ENCODE measurements at places on chromosomes 6 and 20.

- no peak for DNase-seq
Observed at GRCh38 chr6:161161889-161162624, 111.8 kb downstream of the AGPAT4 start.

DNA sequence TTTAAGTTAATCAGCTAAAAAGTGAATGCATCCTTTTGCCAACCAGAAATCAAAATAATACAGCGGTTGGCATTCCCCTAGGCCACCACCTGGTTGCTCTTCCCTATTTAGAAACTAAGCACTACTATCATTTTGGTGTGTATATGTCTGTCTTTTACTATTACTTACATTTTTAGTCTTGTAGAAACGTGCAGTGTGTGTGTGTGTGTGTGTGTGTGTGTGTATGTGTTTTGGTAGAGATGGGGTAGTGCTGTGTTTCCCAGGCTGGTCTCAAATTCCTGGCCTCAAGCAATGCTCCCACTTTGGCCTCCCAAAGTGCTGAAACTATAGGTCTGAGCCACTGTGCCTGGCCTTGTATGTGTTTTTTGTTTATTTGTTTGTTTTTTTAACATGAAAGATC lies 27.4 kb downstream of the MYO6 start:
- no peak for DNase-seq

DNA sequence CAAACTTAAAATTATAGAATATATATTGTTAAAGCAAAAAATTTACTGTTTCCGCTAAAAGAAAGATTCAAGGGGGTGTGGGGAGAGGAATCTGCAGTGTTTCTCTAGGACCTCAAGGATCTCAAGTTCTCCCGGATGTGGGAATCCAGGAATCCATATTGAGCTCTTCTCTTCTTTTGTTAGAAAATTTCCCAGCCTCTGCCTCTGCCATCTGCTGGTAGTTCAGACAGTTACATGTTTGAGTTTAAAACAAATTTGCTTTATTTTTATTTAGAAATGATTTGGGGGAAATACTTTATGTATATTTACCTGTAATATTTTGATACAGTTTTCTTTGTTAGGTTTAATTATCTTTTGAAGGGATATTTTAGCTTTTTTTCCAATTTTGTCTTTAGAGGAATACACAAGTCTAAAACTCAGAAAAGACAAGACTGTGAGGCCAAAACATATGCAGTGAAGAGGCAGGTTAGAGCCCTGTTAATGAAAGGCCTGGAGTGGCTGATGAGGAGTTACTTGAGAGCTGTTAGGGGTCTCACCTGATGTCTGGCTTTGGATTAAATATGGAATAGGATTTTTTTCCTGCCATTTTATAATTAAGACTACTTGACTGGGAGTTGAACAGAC lies 268.8 kb downstream of the ARID1B start:
- DNase-seq = no peak

DNA sequence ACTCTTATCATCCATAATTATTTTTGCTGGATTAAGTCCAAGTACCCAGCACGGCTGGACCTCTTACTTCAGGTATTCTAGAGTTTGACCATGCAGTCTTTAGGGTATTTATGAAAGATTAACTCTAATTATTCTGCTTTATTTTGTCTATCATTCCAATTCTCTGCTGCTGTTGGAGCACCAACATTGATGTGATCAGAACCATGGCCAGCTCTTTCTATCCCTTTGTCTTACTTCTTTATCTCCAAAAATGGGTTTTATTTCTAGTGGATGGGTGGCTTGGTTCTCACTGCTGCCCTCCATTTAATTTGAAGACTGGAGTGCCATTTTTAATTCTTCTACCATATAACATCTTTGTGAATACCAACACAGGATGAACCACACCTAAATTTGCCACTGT lies 704.3 kb downstream of the FRK start:
- no peak for DNase-seq

GRCh38 chr20:50460608-50461267 lies 49.4 kb upstream of the PTPN1 start:
- DNase-seq = peak; percentile 71

- DNase-seq = no peak
Observed at GRCh38 chr20:48278961-48279481, 493.7 kb upstream of the SULF2 start.

- no peak for DNase-seq
Observed at GRCh38 chr6:170293341-170294231, 2.7 kb upstream of the DLL1 start.

GRCh38 chr6:111770263-111771093 lies 102.8 kb downstream of the FYN start:
- DNase-seq = no peak

DNA sequence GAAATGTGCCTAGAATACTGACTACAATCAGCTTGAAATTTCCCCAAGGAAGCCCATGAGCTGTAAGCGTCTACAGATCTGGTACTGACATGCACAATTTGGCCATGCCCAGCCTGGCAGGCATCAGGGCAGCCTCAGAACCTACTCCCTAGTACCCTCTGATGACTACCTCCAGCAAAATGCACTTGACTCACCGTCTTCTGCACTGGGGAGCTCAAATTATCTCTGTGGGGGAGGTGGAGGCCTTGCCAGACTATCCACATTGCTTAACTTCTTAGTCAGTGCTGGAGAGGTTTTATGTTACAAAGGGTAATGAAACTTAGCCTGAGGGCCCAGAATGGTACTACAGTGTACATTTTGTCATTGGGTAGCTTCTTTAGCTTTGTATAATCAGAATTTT lies 126.0 kb upstream of the ADGRF1 start:
- no peak for DNase-seq

GRCh38 chr6:27553123-27553904 lies 80.4 kb upstream of the ZNF184 start:
- DNase-seq = no peak

- no peak for DNase-seq
Observed at GRCh38 chr6:161010418-161010817, 18.8 kb downstream of the MAP3K4 start.

DNA sequence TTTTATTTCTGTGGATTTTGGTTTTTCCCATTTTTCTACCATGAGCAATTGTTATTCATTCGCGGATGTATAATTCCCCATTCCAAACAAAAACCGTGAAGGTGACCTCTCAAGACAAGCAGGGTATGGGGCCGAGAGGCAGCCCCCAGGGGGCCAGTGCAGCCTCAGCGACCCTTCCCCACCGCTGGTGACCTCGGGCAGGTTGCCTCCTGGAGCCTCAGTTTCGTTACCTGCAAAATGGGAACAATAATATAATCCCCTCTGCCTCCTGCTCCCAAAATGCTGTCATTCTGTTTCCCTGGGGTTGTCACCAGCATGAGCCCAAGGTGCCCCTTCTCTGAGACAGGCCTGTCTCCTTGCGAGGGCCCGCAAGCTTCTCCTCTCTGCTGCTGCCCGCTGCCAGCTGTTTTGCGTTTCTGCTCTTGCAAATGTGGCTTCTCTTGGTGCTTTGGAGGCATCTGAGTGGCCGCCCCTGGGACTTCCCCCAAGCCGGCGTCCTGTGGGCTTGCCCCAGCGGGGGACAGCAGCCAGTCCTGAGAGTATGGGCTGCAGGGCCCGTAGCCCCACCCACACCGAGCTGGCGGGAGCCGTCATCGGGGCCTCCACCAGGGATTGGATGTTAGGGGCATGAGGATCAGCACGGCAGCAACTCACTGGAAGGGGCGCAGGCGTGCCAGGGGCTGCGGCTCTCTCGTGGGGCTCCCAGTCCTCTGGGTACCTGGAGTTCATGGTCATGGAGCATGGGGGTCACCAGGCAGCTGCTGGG lies 161.9 kb downstream of the TAF4 start:
- DNase-seq = no peak

DNA sequence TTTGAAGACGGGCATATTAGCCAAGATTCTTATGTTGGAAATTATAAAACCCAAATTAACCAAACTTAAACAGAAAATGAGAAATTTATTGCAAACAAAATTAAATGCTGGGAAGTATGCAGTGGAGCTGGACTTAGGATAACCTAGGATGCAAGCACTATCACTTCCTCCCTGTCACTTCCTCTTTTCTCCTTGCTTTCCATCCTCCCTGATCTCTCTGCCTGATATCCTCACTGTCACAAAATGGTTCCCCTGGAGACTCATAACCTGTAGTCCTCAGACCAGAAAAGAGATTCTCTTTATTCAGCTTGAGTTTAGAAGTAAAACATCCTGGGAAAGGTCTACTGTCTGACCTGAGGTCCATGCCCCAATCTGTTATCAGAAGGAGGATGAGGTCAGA lies 7.4 kb upstream of the KLHL32 start:
- no peak for DNase-seq

- no peak for DNase-seq
Observed at GRCh38 chr6:135372758-135373157, 124.8 kb downstream of the AHI1 start.

DNA sequence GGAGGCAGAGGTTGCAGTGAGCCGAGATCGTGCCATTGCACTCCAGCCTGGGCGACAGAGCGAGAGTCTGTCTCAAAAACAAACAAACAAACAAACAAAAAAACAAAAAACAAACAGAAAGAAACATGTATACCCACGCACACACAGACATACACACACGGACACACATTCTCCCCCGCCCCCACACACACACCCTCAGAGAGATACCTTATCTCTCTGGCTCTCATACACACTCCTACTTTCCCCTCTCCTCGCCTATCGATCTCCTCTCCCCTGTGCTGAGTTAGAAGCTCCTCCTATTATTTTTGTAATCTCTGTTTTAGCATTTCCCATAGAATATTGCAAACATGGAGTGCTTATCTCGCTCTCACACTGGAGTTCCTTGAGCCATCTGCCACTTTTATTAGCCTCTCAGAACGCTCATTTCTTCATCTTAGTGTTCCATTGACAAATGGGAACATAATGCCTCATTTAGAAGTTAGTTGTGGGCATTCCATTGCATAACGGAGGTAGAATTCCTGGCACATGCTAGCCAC lies 144.2 kb upstream of the CITED2 start:
- no peak for DNase-seq

DNA sequence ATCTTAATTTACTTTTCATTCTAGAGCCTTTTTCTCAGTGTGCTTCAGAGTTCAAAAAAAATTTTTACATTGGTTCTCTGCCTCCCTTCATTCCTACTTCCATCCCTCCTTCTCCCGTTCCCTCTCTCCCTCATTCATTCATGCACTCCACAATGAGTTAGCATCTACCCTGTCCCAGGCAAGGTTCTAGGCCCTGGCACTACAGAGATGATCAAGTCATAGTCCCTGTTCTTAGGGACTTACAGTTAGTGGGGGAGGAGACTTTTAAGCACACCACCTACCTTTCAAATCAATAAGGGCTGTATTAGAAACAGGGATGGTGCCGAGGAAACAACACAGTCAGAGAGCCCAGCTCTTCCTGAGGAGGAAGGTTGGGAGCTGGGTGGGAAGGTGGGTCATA lies 40.3 kb downstream of the MAP3K5 start:
- no peak for DNase-seq

- no peak for DNase-seq
Observed at GRCh38 chr20:11041396-11041795, 367.6 kb upstream of the JAG1 start.

DNA sequence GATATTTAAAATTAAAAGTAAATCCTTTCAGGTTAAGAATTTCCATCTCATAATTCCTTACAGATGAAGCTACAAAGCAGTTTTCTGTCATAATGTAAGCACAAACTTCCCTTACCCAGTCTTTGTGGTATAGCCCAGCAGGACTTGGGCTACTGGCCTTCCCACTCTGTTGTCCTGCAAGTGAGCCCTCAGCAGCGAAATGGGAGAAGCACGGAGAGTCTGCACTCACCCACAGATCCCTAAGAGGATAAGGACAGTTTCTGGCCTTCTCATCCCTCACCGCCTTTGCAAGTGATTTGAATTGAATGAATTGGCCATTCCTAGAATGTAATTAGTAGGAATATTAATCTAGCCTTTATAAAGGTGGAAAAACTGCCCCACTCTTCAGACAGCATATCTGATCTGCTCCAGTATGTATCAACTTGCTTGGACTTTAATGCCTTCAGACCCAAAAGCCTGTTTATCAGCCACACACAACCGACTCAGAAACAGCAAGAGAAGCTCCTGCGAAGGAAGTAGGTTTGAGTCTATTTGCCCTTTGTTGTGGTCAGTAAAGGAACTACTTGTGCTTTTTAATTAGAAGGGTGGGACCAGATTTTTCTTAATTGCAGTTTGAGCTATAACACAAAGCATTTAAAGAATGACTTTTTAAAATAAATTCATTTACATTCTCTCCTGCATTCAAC lies 29.9 kb upstream of the PRDM1 start:
- DNase-seq = no peak

- no peak for DNase-seq
Observed at GRCh38 chr6:101402622-101403031, 9.1 kb downstream of the GRIK2 start.

DNA sequence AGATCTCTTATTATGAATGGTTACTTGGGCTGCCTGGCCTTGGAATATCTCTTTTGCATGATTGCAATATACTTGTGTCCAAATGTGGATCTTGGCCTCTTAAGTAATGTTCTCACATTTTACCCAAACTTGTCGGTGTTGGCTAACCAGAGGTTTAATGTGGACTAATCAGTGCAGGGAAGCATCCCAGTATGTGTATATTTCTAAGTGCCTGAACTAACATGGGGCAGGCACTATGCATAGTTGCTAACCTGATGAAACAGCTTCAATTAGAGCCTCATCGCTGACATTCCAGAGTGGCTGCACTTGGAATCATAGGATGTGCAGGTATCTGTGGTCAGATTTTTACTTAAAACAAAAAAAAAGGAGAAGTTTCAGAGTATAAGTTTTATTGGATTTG lies 160.0 kb downstream of the PDE7B start:
- no peak for DNase-seq

DNA sequence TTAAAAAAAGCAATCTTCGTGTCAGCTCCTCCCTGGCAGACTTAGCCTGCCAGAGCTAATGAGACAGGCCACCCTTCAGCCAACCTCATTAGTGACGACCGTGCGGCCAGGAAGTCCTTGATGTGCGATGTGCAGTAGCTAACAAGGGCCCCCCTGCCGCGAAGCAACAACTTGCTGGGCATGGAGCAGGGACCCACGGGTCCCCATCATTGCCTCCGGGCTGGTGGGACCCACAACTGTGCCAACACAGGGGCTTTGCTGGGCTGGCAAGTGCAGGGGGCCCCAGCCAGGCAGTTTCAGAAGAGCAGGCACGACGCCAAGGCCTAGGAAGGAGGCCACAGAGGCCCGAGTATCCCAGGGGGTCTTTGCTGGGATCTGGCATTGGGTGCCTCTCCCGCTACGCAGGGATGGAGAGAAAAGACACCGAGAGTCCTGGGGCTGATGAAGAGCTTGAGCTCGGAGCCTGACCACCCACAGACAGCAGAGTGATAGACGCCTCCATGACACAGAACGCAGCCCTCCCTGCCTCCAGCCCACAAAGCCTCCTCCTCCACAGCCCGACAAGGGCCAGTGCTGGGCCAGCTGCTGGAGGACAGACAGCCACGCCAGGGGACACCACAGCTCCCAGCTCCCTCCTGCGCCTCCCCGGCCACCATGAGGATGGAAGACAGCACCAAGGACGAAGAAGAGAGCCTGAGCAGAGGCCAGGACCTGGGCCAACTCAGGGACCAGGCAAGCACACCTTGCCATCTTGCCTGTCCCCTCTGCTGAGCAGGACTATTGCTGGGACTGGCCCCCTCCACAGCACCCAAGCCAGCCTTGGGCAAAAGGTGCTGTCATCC lies 96.6 kb downstream of the YTHDF1 start:
- no peak for DNase-seq

Measured in stimulated activated CD4-positive, alpha-beta T cell treated with anti-CD3 and anti-CD28 coated beads, Interleukin-15, amount 100 ng/mL, for 1 hour (primary cell).